ENCODE measurements at places on chromosomes 12 and 14. TPM values are rescaled to one million over a fixed set of nuclear protein-coding genes. Genes with fewer than 3 reads are reported as not detected.

The CLBA1 gene
- total RNA-seq: 11.5 TPM

The GPR65 gene
- under 0.01 TPM for total RNA-seq

DNA sequence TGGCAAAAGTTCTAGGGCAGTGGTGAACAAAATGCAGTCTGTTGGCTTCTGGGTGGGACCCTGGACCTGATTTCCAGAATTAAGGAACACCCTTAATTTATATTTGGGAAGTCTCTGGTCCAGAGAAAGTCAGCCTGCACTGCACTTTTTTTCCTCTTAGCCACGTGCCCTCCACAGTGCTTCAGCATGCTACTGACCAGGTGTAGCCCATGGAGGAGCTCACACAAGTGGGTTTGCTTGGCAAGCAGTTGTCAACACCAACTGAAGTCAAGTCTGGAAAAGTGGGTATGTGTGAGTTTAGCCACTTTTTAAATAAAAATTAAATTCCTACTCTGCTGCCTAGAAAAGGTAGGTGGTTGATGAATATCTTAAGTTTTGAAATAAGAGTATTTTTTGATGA, 111.3 kb downstream of the DAAM1 start:
- no peak for DNase-seq

GRCh38 chr12:130742112-130742511, 26.0 kb upstream of the RIMBP2 start:
- DNase-seq: no peak

- DNase-seq: no peak
Measured at GRCh38 chr14:81350344-81351130, 49.6 kb downstream of the STON2 start.

DNA sequence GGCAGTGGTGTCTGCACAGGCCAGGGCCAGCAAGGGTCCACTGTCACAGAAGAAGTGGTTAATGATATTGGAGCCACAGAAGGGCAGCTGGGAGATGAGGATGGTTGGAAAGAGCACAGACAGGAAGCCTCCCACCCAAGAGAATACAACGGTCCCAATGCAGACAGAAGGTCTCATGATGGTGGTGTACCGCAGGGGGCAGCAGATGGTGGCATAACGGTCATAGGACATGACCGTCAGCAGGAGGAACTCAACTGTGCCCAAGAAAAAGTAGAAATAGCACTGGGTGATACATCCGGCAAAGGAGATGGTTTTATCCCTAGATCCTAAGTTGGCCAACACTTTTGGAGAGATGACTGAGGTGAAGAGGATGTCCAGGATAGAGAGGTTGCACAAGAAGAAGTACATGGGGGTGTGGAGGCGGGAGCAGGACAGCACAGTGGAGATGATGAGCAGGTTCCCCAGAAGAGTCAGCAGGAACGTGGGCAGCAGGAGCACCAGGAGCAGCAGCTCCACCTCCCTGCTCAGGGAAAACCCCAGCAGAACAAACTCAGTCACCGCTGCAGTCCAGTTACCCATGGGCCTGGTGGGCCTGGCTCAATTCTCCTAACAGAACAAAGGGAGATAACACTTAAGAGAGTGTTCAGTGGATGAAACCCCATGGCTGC, 9.8 kb downstream of the OR6J1 start:
- DNase-seq: no peak

The NUDT14 gene
- 15.9 TPM for total RNA-seq

The RARG gene
- 46.6 TPM for total RNA-seq

- no peak for DNase-seq
Measured at GRCh38 chr12:26032290-26032689, 73.8 kb downstream of the RASSF8 start.

The TGFB3 gene
- 16.5 TPM for total RNA-seq

The TMEM30B gene
- 1.1 TPM for total RNA-seq

The EXD2 gene
- total RNA-seq: 18.9 TPM

DNA sequence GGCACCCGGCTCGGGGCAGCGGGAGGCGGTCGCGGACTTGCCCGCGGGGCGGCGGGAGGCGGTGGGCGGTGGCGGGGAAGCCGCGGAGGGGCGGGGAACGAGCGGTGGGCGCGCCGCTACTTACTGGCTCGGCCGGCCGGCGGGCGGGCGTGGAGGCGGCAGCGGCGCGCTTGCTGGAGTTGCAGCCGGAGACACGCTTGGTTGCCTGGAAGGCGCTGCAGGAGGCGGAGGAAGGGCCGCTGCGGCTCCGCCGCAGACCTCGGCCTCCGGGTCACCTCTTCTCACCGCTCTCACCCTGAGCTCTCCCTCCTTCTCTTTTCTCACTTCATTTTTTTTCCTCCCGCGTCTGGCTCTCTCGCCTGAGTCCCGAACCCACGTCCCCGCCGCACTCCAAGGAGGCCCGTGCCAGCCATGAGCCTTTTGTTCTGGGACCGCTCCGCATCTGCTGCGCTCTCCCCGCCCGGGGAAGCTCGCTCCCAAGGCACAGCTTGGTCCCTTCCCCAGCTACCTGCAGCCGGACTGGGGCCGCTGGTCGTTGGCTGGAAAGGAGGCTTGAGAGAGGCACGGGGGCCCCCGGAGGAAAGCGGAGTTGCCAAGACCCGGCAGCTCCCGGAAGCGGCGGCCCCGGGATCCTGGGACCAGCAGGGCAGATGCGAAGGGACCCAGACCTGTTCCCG, 592 bp upstream of the KCNK10 start:
- peak; percentile 83 for DNase-seq

- DNase-seq: no peak
Measured at GRCh38 chr14:51684760-51685159, 33.0 kb downstream of the FRMD6 start.

DNA sequence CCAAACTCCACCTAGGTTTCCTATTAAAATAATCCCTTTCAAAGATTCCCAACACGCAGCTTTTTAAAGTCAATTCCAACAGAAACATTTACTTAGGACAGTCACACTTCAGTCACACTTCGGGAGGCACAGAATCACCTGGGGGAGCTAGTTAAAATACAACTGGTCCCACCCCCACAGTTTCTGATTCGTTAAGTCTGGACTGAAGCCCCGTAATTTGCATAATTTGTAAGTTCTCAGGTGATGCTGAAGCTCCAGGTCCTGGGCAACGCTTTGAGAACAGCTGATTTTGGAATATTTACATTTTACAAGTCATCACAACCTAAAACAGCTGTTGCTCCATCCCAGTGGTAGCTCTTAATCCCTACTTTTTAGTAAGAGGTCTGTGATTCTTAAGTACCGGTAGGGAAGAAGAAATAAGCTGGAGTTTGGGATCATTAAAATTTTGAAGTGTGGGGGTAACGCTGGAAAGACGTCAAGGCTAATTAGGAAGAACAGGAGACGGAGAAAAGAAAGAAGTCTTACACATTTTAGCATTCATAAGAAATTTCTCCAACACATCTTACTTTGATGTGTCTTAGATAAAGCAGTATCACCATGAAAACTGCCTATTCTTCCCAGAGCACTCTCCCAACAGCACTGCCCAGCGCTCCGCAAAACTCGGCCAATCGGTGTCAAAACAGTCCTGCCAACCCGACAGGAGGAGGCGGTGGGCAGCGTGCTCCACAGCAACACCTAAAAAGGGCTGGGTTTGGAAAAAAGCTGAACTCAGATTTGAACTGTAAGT, 1.1 kb downstream of the IPO8 start:
- DNase-seq: peak; percentile 77

GRCh38 chr14:88802596-88802995, 9.8 kb upstream of the EML5 start:
- DNase-seq: no peak

DNA sequence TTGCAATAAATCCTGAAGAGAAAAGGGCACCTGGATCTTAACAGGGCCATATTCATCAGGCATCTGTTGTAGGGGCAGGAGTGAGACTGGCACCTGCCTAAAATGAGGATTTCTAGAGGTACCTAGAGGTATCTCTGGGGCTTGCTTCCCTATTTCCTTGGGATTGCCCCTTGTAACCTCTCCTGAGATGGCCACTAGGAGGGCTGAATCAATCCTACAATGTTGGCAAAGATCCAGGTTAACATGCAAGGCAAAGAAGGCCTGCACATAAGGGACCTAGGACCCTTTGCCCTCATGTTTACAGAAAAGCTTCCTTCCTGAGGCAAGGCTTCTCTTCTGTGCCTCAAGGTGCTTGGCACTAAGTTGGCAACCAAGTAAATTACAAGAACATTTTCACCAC, 25.8 kb upstream of the CLEC4E start:
- no peak for DNase-seq

DNA sequence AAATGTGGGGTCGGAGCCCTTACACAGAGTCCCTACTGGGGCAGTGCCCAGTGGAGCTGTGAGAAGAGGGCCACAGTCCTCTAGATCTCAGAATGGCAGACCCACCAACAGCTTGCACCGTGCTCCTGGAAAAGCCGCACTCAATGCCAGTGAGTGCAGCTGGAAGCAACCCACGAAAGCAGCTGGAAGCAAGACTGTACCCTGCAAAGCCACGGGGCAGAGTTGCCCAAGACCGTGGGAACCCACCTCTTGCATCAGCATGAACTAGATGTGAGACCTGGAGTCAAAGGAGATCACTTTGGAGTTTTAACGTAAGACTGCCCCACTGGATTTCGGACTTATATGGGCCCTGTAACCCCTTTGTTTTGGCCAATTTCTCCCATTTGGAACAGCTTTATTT, 12.3 kb downstream of the GTF2A1 start:
- DNase-seq: no peak

- no peak for DNase-seq
Measured at GRCh38 chr12:4833524-4833923, 76.2 kb upstream of the KCNA1 start.

Measured in osteoblast (primary cell).